CD4-positive, alpha-beta T cell treated with Interleukin-4 for 4 hours (primary cell): ENCODE measurements at places on chromosomes 11 and 22.

- no peak for DNase-seq
These were observed 6.2 kb downstream of the USH1C start for GRCh38 chr11:17538054-17538453.

- DNase-seq: no peak
These were observed 14.7 kb upstream of the APLP2 start for GRCh38 chr11:130054966-130055365.

DNA sequence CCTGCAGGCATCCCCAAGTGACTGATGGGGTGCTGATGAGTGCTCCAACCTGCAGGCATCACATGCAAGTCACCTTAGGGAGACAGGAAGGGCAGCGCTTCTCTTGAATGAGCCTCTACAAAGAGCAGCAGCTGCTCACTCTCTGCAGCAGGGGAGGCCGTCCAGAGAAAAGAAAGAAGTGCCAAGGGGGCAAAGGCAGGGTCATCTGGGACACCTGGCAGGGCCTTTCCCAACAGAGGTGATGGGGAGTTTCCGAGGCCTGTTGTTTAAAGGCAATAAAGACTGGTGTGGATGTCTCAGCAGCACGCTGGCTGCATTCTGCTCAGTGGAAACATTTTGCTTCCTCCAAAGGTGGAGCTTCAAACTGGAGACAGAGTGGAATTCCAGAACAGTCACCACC, 113.7 kb downstream of the ETS1 start:
- peak; percentile 58 for DNase-seq

DNA sequence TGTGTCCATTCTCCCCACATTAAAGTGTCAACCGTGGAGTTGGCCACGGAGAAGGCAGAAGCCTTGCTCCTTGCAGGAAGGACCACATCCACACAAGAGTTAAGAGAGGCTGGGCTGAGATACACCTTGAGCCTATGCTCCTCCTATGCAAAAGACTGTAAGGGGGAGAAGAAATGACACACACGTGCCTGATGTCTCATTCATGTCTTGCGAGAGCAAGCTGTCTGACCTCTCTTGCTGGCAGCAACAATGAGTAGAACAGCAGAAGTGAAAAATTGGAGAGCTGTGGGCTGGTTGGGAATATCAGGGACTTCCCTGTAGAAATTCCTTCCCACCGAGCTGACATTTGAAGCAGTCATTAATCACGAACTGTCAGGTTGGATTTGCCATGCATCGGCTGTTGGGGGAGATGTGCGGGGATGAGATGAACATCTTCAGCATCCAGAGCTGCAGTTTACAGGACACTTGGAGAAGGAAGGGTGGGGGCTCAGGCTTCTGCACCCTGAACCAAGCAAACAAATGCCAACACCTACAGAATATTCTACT, 139.3 kb downstream of the MYO18B start:
- no peak for DNase-seq

DNA sequence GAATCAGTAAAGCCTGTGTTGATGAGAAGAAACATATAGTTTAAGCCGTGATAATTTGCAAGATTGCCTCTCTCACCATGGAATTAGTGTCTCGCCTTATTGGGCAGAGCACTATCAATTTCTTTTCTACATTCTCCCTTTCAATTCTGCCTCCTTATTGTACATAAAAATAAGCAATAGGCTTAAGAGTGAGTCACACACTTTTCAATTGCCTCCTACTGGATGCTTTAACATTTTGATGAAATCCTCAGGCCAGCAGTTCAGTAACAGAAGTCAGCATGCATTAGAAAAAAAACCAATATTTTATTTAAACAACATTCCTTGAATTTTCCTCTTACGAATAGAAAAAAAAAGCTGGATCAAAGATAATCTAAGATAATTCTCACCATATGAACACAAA, 33.8 kb upstream of the VWA5A start:
- no peak for DNase-seq

DNA sequence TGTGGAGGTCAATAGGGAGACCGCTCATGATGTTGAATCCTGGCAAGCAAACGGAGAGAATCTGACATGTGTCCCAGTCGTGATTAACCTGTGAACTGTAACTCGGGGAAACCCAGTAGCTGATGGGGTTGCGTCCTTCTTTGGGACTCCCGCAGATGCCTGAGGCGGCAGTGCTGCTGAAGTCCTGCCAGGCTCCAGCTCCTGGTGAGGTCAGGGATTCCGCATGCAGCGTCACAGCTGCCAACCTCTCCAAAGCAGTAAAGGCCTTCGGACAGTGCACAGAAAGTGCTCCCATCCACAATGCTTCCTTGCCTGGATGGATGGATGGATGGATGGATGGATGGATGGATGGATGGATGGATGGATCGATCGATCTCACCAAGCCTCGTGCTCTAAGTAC, 13.5 kb downstream of the KCNQ1 start:
- DNase-seq: no peak

DNA sequence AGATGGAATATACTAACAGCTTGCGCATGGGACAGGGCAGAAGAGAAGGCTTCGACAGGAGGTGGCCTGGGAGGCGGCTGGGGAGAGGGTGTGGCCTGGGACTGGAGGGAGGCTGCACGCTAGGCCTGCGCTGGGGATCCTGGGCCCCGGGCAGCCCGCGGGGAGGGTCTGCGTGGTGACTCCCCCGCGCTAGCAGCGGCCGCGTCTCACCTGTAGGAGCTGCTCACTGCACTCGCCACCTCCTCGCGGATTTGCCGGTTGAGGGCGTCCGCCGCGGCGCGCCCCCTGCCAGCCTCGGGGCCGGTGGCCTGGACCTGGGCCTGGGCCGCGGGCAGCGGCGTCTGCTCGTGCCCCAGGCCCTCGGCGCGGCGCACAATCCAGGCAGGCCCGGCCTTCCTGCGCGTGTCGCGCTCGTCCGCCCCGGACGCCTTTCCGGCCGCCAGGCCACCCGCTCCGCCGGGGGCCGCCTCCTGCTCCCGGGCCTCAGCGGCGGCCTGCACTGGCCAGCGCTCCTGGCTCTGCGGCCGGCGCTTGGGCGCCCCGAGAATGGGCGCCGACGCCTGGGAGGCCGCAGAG, 1.5 kb downstream of the MAP6 start:
- DNase-seq: no peak

- DNase-seq: peak; percentile 41
These were observed 624 bp downstream of the CBL start for GRCh38 chr11:119206511-119207414.

DNA sequence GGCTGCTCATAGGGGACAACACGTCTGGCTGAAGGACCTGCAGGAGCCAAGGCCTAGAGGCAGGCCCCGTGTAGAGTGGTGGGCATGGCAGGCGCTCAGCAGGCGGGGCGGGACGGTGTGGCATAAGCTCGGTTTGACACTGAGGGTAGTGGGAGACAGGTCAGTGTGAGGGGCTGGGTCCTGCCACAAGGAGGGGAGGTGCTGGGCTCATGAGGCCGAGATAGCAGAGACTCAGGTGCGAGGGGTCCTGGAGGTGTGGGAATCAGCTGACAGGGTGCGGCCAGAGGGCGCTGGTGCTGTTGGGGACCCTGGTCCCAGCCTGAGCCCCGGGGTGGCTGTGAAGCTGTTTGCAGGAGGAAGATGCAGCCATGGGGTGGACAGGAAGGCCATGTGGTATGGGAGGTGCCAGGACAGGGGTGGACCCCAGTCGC, 6.7 kb downstream of the SLC22A12 start:
- DNase-seq: no peak

DNA sequence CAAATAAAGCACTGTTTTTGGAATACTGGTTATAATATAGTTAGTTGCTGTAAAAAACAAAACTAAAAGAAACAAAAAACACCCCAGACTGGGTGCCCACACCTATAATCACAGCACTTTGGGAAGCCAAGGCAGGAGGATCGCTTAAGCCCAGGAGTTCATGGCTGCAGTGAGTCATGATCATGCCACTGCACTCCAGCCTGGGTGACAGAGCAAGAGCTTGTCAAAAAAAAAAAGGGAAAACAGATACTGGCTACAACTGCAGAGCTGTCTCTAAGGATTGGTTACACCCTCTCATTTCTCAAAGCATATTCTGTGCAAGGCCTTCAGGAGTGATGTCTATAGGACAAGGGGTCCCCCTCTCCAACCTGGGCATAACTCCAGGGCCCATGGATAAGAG, 14.6 kb upstream of the STK33 start:
- DNase-seq: no peak

GRCh38 chr11:79363256-79363655, 77.6 kb downstream of the TENM4 start:
- DNase-seq: no peak

DNA sequence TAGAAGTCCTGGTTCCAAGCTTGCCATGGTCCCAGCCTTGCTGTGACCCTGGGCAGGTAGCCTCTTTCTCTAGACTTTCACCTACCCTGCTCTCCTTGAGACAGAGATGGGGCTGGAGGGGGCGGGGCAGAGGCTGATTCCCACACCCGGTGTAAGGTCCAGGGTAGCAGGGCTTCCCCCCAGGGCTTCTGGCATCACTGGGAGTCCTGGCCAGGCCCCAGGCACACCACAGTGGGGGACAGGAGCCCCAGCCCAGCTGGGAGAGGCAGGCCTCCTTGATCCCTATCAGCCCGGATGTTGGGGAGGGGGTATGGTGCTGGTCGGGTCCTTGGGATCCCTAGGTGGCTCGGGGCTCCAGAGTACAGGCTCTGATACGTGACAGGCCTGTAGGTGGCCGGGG, 1.7 kb upstream of the NUDT8 start:
- DNase-seq: no peak

DNA sequence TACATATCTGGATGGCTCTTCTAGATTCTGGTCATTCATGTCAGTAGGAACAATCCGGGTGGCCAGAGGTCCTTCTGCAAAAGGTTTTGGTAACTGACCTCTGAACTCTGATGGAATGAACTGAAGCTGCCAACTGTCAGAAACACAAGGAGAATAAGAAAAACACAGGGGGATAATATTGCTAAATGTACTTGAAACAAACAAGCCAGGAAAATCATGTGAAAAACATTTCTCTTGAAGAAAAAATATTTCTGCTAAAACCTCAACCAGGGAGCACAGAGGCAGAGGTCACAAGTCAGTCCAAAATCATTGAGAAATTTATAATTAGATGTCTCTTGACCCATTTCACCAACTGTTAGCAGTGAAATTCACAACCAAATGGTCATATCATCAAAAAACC, 35.2 kb downstream of the ALG9 start:
- DNase-seq: no peak

GRCh38 chr11:68122936-68123539, 1.9 kb upstream of the CHKA start:
- no peak for DNase-seq

DNA sequence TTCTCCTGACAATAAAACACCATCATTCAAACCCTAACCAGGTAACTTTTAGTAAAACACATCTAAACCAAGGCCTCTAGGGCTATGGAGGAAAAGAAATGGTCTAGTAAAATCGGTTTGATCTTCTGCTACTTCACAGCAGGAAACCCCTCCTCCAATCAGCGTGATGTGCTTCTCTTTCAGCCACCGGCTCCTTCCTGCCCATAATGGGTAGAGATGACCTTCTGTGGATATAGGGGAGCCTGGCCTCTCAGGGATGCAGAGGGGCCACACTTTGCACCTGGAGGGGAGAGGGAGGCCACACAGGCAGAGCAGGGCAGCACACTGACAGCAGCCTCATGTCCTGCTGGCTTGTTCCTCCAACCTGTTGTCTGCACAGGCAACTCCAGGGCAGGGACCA, 6.9 kb downstream of the EHD1 start:
- no peak for DNase-seq

- DNase-seq: no peak
These were observed 203.4 kb downstream of the KIF18A start for GRCh38 chr11:27904358-27905055.

DNA sequence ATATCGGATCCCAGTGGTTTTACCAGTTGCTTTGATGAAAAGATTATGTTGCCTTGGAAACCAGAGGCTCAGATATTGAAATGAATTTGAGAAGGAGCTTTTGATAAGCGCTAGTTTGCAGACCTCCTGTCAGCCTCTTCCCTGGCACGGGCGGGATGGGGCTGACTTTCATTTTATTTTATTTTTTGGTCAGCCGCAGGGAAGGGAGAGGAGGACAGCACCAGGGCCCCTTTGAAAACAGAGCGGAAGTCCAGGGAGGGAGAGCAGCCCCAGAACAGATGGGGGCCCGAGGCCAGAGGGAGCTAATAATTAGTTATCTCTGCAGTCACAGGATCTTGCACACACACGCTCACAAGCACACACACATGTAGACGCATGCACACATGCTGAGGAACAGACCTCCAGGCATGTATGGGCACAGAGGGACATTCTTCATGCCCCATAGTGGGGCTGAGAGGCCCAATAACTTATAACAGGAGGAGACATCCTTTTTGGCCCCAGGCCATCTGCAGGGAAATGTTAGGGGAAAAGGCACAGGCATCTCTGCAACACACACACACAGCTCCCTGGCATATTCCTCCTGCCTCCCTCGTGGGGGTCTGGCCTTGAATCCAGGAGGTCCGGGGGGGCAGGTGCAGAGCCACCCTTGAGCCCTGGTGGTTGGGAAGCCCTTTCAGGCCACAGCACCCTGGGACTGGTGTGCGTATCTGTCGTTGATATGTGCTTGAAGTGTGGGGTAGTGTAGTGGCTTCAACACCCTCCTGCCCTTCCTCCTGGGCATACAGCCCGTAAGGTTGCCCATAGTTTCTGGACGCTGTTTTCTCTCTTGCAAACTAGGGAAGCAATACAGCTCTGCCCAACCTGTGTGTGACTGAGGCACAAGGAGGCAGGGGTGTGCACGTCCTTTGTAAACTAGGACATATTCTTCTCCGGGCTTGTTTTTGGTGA, 117.3 kb downstream of the CEP164 start:
- no peak for DNase-seq

DNA sequence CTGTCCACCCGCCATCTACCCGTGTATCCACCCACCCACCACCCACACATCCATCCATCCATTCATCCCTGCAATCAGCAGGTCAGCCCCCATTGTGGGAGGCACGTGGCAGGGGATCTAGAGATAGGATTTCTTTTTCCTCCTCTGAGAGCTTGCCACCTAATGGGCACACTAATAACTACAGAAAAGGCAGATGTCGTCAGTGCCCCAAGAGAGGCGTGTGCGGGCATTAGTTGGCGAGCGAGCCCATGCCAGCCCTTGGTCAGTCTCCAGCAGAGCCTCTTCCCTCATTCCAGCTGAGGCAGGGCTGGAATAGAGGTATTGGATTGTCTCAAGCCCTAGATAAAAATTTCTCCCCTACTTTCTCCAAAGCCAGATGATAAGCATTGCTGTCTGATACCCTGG, 9.7 kb downstream of the USP2 start:
- no peak for DNase-seq

DNA sequence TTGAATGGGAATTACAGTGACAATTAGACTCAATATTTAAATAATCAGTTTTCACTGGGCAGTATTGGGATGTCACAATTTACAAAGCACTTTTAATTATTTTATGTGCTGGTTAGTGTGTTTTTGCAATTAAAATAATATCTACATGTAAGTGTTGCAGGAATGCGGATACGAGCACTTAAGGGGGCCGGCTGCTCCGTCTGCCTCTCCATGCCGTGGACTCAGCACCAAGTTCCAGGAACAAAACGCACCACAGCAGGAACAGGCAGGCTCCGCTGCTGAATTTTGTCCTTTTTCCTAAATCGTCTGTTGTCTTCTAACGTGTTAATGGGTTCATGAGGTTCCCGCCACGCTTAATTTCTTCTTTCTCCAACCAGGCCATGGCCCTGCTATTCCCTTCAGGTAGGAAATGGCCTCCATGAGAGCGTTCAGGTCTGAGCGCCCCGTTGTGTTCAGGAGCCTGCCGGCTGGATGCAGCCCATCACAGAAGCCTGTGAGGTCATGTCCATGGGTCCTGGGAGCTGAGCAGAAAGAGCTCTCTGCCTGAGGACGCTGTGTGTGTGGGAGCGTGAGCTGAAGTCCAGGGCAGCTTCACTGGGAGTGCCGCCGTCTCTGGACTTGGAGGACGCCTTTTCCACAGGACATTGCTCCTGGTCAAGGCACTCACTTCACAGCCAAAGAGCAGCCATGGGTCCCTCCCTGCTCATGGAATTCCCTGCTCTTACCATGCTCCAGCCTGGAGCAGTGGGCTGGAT, 730.3 kb downstream of the BRD1 start:
- no peak for DNase-seq
